ENCODE measurements at places on chromosomes 2 and 18.

GRCh38 chr2:20986024-20986939, 57.6 kb downstream of the APOB start:
- DNase-seq, result no peak

GRCh38 chr2:184305105-184305504, 293.2 kb upstream of the ZNF804A start:
- DNase-seq, result no peak

DNA sequence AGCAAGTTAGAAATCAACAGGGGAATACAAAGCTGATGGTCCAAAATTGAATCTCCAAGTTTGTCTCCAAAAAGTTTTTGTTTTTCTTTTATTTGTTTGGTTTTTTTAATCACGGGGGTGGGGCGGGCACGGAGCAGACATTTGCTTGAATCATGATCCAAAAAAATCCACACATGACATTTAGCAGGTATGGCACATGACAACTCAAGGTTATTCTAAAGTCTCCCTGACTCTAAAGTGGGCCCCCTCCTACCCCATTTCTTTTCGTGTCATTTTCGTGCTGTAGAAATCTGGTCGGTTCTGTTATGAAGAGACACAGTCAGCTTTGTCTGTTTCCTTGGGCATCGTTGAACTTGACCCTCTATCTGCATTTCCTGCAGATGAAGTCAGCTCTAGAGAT, 14.6 kb downstream of the RNU4ATAC start:
- DNase-seq, result no peak

DNA sequence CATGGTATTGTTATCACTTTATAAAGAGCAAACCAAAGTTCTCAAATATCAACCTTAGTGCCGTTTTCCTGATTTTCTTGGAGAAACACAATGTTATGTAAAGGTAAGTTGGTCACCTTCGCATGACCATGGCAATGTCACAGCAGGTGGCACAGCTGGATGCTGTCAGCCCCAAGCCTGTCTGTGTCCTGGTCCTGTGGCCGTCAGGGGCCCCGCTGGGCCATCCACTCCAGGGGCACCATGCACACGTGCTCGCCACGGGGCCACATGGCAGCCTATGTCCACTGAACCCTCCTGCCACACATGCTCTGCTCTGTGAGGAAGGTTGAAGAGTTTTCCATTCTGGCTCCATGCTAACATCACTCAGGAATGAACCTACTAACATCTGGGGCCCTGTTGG, 85.9 kb downstream of the EIPR1 start:
- no peak for DNase-seq

DNA sequence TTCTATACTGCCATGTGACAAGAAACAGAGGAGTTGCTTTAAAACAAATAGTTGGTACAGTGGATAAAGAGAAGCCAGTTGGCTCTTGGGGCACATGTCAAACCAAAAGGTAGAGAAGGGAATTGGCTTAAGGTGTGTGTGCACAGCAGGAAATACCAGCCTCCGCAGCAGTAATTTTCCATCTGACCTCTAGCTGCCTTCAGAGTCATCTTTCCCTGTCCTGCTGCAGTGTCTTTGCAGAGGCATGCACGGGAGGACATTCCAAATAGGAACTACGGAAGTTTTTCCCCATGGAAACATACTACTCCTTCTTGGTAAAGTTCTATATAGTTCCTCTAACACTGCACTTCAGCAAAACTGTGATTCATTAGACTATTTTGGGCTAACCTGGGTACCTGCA, 99.5 kb downstream of the RAB3GAP1 start:
- no peak for DNase-seq

GRCh38 chr2:101442042-101442666, 32.8 kb downstream of the RFX8 start:
- DNase-seq, result no peak

- no peak for DNase-seq
Measured at GRCh38 chr2:219553463-219553963, 9.7 kb downstream of the TMEM198 start.

- DNase-seq, result no peak
Measured at GRCh38 chr2:164879901-164880535, 38.4 kb upstream of the COBLL1 start.

DNA sequence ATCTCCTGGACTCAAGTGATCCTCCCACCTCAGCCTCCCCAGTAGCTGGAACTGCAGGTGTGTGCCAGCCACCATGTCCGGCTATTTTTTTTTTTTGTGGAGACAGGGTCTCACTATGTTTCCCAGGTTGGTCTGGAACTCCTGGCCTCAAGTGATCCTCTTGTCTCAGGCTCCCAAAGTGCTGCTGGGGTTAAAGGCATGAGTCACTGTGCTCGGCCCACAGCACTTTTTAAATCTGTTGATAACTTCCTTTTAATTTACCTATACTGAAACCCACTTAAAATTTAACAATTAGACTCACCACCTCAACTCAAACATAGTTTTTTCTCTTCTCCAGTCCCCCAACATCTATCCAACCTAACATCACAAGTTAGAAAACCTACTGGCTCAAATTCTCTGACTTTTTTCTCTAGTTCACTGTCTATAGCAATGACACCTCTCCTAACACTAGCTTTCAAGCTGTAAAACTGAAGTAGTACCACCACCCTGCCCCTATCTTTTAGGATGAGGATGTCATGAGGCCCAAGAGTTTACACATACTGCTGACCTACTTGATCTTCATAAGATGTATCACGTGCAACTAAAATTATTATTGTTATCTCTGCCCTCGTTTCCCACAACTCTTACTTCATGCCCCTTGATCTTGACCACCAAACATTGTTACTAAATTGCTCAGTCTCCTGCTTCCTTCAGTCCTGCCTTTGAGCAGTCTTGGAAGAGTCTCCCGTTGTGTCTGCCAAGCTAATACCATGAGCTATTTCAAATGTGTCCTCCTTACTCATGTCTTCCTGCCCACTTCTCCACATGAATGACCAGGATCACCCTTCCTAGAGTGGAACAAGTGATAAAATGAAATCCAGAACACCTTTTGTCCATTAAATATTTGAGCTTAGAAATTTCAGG, 142.3 kb upstream of the ZFP36L2 start:
- no peak for DNase-seq

- DNase-seq, result no peak
Measured at GRCh38 chr2:7899241-7899640, 782.6 kb upstream of the ID2 start.

- DNase-seq, result no peak
Measured at GRCh38 chr2:19187323-19188020, 171.0 kb downstream of the OSR1 start.

GRCh38 chr18:10201659-10202058, 252.8 kb upstream of the APCDD1 start:
- DNase-seq, result no peak

DNA sequence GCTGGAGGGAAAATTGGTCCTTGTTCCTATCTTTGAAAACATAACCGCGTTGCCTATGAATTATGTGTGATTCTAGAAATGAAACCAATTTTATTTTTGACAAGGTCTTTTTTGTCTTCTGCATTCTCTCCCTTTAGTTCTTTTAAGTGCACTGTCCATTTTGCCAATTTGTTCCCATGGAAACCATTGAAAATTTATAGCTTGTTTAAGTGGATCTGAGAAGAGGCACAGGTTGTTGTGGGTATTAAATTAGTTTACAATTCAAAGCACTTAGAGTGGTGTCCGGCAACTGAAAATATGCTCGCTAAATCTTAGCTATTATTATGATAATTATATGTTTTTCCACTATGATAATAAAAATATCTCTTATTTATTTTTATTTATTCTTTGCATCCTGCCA, 107.5 kb upstream of the FSHR start:
- no peak for DNase-seq

DNA sequence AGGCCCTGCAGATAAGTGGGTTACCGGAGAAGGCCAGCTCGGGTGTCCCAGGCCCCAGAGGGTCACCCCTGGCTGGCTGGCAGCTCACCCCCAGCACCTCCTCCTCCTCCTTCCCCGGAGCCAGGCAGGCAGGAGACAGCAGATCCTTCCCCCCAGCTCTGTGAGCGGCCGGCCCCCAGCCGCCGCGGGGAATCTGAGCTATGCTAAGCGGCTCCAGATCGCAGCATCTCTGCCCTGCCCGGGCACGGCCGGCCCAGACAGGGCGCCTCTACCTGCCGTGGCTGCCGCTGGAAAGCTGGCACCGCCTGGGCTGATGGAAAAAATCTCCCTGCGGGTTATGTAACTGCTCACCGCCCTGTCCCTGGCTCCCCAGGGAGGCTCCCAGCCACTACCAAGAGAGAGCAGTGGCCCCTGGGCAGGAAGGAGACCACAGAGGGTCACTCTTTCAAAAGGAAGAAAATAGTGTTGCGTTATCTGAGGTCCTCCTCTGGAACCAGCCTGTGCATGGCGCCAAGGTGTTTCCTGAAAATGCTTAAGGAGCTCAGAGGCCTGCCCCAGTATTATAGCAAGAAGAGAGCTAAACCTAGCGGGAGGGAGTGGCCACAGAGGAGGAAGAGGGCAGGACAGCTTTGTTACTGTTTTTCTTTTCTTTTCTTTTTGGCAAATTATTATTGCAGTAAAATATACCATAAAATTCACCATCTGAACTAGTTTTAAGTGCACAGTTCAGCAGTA, 179.0 kb downstream of the SMAD7 start:
- no peak for DNase-seq
